ENCODE measurements at places on chromosomes 3 and 15.

DNA sequence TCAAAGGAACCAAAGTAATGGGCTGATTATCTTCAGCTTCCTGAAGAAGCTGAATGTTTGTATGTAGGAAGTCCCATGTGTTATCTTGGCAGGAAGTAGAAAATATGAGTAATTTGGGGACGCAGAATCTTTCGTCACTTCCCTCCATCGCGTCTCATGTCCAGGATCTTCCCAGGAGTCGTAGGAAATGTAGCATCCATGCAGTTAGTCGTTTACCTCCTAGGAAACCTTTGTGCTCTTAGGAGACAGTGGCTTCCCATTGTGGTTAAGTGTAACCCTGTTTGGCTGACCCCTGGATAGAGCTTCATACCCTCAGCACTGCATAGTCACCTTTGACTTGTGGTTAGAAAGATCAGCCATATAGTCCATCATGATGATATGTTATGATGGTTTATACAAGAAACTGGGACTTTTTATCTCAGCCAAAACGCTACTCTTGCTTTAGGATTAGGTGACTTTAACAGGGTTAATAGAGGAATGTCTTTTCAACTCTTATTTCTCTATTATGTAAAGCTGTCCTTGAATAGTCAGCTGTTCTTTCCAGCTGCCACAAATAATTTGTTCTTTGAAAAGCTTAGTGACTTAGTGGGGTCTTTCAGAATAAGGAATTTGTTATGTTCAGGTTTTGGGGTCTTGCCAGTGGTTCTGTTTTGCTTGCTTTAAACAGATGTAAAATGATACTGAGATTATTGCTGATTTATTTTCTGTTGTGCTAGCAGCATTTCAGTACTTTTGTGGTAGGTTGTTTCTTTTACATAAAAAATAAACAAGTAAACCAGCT lies 92.2 kb downstream of the KLHL25 start:
- DNase-seq: peak; percentile 42

GRCh38 chr3:183455089-183455488 lies 26.7 kb upstream of the MCF2L2 start:
- DNase-seq: no peak

GRCh38 chr3:9301091-9301490 lies 51.6 kb upstream of the SRGAP3 start:
- DNase-seq: no peak

DNA sequence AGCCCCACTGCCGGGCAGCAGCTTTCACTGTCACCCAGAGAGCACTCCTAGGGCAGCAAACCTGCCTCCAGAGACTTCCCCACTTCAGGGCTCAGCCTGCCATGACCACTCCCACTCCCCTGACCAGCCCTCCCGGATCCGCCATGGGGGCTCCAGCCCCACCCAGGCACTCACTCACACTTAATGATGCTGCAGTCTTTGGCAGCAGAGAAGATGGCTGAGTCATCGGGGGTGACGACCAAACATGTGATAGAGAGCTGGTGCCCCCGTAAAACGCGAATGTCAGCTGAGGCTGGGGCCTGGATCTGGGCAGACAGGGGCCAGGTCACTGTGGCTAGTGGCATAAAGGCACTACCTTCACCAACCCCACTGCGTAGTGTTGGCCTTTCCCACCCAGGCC lies 4.7 kb downstream of the RRP9 start:
- DNase-seq: no peak

- no peak for DNase-seq
Measured at GRCh38 chr15:70323111-70323851, 225.6 kb upstream of the TLE3 start.

DNA sequence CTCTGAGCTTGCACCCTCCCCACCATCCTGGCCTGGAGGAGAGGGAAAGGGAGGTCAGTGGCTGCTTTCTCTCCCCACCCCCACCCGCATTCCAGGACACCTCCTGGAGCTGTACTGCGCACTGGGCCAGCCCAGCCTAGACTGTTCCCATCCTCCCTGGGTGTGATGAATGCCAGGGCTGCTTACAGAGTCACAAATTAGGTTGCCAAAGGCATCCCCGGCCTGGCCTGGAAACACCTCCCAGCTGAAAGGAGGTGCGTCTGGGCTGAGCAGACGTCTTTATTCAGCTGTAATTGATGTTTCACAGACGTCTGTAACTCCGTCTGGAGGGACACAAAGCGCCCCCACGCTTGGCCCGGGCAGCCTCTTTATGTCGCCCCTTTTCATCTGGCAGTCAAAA lies 47.6 kb downstream of the RHCG start:
- DNase-seq: no peak

- no peak for DNase-seq
Measured at GRCh38 chr15:90046911-90047392, 45.8 kb downstream of the ZNF710 start.

GRCh38 chr3:126921085-126921824 lies 61.7 kb upstream of the PLXNA1 start:
- DNase-seq: no peak

- DNase-seq: no peak
Measured at GRCh38 chr3:51297333-51297732, 87.8 kb upstream of the MANF start.

DNA sequence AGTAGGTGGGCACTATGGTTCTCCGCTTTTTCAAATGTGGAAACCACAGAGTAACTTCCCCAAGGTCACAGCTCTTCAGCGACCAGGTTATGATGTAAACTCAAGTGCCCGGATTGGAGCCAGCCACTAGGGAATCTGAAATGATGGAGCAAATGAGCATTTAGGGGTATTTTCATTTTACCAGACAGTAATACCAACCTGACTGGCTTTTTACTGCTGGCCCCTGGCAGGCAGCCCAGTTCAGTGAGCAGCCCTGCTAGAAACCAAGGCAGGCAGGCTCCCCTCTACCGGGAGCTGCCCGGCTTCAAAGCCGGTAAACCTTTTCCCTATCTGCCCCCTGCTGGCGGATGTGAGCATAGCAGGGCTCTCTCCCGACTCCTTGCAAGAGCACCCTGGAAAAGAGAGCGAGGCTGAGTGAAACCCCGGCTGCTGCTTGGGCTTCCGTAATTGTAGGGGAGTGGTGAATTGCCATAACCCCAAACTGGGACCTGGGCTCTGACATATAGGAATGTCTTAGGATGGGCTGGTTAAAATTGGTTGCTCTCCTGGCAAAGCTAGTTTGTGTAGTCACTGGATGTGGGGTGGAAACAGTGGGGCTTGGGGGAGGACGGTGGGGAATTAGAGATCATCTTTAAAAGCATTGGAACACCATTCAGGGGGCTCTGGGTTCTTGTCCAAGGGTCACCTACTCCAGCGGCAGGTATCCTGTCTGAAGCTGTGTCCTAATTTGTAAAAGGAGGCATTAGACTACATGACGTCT lies 98.0 kb upstream of the TNFAIP8L3 start:
- DNase-seq: peak; percentile 89

- DNase-seq: no peak
Measured at GRCh38 chr3:98782824-98783500, 19.8 kb downstream of the ST3GAL6 start.

DNA sequence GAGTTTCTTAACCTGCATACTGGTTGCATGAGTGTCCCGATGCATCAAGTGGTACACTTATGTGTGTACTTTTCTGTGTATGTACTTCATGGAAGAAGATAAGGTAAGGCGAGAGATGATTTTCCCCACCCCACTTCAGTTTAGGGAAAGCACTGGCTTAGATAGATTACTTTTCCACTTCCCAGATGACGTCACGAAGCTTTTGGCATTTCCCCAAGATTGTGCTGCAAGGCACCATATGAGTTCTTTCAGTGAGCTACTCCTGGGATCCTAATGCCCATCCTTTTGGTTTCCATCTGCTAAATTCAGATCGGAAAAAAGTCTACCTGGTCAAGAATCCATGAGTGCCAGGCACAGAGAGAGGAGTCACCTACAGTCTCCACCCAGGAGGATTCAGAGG lies 4.5 kb downstream of the IL17RB start:
- no peak for DNase-seq

DNA sequence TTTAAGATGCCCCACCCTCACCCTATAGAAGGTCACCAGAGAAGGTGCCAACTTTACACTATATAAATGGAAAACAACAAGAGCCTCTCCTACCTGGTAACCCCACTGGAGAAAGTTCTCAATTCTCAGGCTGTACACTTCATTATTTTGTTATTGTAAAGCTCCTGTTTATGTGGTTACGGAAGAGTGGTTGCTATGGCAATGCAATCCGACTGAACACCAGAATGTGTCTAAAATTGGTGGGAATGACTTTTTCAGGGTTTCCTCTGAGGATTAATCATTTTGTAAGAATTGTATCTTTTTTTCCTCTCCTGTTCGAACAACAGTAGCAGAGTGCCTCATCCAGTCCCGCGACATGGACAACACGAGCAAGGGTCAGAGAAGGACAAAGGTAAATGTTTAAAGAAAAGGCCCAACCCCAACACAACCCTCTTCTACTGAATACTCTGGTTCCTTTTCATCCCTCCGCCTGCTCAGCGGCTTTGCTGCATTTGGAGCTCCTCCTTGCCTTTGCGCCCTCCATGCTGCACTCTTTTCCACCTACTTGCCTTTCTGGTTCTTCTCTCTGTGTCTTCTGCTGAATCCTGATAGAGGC lies 45.3 kb downstream of the DGKG start:
- no peak for DNase-seq

DNA sequence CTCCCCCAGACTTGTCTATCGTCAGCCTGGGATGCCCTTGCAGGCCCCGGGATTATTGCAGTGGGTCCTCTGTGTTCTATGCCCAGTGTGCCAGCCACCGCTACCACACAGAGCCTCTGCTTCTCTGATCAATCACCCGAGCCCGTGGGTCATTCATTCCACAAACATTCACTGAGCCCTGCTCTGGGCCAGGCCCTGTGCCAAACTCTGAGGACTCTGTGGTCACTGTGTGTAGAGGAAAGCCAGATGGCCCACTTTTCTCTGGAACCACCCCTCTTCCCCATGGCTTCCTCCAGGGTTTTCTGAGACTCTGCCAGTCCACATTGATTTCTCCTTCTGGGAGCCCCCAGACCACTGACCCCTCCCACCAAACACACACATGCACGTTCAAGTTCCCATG lies 55.5 kb downstream of the BSN start:
- no peak for DNase-seq

DNA sequence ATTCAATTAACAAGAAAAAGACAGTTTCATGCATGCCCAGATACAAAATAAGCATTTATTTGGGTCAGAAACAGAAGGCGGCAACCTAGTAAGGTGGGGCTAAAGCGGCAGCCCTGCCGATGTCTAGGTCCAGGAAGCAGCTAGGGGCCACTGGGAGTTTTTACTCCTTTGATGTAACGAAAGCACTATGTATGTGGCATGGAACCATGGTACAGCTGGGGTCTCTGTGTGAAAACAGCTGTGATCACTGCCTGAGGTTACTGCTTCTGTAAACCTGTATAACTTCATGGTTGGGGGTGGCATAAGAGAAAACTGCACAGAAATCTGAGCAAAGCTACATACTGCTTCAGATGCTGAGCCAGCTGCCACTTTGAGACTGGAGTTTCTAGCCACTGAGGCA lies 119.5 kb downstream of the ZNF280D start:
- DNase-seq: peak; percentile 15

GRCh38 chr15:92277776-92278175 lies 115.9 kb upstream of the ST8SIA2 start:
- peak; percentile 32 for DNase-seq

DNA sequence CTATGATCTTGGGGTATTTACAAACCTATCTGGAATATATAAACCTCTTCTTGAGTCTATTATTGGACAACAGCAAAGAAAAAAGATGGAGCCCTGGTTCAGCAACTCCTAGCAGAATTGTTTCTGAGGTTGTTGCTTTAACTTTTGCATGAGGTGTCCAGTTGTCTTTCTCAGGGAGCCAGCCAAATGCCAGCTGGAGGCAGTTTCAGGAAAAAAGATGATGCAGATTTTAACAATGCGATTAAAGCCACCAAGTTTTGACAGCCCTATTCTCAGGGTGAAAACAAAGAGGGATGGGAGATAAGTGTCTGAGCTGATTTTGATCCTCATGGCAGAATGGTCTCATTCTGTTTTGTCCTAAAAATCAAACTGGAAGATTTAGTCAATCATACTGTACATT lies 181.6 kb upstream of the RASGRP1 start:
- no peak for DNase-seq

- DNase-seq: peak; percentile 47
Measured at GRCh38 chr3:186413615-186414415, 51.8 kb upstream of the DGKG start.

DNA sequence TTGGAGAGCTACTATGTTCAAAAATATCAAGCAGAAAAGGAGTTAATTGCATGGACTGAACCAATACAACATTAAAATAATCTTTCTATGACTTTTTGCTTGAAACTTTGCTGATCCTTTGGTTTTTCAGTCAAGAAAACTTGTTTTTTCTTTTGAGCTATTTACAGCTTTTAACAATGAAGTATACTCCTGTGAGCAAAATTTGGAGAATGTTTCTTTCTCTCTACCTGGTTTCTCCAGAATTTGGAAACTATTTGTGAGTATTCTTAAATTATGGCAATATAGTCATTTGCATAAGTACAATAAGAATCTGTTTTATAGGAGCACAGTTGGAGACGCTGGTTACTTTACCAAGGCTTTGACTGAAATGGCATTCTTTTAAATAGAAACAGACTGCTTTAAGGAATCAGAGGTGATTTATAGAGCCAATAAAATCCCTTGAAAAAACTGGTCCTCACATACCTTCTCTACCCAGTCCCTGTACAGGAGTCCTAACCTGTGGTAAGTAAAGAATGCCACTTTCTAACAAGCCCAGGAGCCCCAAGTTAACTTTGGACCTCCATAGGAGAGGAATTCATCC lies 127.4 kb downstream of the PLCH1 start:
- DNase-seq: no peak

DNA sequence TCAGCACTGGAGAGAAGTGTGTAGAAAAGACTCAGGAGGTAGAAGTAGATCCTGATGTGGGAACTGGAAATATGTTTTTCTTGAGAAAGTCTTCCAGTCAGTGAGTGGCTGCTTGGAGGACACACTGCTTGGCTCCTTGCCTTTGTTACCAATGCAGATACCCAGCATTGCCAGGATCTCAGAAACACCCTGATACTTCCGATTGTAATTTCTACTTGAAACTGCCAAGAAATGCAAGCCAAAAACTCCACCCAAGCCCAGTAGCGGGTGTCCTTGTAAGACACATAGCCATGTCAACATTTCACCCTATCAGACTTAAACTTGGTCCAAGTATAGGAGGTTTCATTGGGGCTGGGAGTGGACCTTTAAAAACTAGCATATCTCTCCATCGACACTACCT lies 141.8 kb downstream of the ALDH1A2 start:
- DNase-seq: no peak

DNA sequence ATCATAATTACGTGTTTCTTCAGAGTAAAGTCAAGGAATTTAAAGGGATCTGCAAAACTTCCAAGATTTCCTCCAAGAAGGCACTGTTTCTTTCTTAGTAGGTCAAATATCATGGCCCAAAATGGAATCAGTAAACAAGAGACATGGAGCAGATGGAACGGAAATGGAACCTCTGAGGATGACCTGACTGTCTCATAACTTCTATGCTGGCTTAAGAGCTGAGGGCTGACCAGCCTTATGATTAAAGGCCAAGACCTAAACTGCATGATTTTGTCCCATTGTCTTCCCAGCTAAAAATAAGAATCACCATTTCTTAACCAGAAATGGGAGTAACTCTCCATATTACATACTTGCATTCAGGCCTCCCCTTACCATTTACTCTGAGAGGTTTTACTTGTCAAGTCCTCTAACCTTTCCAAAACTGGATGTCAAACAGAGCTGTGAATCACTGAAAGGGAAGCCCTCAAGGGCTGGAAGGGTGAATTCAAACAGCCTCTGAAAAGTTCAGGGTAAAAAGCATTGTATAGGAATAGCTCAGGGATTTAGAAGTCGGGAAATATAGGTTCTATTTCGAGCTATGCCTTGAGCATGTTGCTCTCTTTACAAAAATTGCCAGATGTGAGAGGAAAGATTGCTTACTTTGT lies 103.7 kb downstream of the MEIS2 start:
- no peak for DNase-seq

- DNase-seq: no peak
Measured at GRCh38 chr3:171282041-171282440, 178.2 kb downstream of the TNIK start.

Data from activated CD8-positive, alpha-beta T cell treated with anti-CD3 and anti-CD28 coated beads for 36 hours (primary cell).